Stimulated activated CD4-positive, alpha-beta T cell treated with anti-CD3 and anti-CD28 coated beads, Interleukin-12 subunit alpha, Interleukin-12 subunit beta, amount 100 ng/mL, for 24 hours (primary cell): ENCODE measurements at places on chromosomes 5 and 9.

DNA sequence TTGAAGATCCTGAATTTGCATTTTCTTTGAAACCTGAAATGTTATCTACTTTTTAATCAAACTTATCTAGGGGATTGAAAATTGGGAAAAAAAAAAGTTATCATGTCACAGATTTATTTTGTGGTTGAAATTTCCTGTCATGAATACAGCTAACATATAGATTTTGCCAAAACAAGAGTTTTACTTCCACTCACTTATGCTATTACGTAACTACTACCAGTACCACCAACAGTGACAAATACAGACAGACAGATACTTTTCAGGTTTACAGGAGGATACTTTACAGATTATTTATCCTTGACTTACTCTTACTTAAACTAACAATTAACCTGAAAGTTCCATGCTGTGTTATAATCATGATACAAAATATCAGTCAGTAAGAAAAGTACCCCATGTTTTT is 6.8 kb upstream of the MRPS30 start:
- no peak for DNase-seq

DNA sequence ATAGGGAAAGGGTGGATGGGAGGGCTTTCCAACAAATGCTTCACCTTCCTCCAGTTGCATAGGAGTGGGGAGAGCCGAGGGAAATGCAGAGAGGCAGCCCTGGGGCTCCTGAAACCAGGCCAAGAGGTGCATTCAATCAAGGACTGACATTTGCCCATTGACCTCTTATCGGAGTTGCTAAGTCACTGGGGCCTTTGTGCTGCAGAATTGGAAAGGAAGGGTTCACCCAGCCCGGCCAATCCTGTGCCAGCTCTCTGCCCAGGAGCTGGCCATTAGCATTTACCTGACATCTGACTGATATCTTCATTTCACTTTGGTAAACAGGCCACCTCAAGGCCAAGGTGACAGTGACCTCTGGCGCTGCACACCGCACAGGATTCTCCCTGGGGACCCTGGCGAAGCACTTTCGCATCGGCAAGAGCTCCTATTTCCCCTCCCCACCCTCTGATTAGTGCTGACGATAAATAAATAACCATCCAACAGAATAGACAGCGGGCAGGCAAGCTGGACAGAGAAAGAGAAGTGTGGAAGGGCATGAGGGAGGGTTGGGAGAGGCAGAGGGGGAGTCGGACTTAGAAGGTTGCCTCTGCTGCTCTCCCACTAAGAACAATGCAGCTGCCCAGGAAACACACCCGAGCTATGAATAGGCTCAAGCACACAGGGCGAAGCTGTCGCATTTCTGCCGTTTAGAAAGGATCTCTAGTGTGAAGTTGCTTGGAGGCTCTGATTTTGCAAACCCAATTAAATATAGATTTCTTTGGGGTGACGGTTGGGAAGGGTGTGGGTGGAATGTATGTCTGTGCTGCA is 57.0 kb upstream of the BOD1 start:
- no peak for DNase-seq

- DNase-seq: no peak
These were observed 236.1 kb downstream of the ASTN2 start for GRCh38 chr9:117178596-117179375.

GRCh38 chr5:24444414-24444813 is 200.4 kb downstream of the CDH10 start:
- DNase-seq: no peak

DNA sequence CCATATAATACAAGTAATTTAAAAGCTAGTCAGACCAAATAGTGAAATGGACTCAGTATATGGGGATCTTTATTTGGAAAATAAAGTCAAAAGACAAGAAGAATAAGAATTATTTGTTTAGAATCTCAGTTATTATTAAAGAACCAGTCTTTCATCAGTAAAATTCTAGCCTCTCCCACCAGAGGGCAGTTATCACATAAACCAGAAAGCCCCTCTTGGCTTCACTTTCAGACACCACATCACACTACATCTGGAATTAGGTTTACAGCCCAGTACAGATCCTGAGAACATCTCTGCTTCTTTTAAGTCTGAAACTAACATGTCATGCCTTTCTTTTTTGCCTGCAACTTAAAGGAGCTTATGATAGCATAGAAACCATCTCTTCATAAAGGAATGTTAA is 12.2 kb upstream of the HSPB3 start:
- no peak for DNase-seq

- DNase-seq: no peak
These were observed 15.0 kb upstream of the S1PR3 start for GRCh38 chr9:88975966-88976889.
